CD4-positive, alpha-beta T cell treated with Interleukin-1 beta for 1 hour (primary cell): ENCODE measurements at places on chromosomes 2 and 18.

DNA sequence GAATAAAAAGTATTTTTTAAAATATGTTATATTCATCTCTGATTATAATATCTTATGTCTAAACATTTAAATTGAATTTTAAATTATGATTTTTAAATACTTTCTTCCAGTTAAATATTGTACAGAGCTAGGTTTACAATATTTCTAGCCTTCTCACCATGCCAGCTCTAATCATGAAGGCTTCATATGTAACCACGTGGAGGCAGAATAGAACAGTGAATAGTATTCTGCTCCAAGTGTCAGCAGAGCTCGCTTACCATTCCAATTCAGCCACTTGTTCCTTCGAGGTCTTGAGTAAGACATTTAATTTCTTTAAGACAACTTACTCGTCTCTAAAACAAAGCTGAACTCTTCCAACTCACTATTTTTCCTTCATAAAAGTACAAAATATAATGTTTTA, 871.8 kb downstream of the SUCLG1 start:
- no peak for DNase-seq

DNA sequence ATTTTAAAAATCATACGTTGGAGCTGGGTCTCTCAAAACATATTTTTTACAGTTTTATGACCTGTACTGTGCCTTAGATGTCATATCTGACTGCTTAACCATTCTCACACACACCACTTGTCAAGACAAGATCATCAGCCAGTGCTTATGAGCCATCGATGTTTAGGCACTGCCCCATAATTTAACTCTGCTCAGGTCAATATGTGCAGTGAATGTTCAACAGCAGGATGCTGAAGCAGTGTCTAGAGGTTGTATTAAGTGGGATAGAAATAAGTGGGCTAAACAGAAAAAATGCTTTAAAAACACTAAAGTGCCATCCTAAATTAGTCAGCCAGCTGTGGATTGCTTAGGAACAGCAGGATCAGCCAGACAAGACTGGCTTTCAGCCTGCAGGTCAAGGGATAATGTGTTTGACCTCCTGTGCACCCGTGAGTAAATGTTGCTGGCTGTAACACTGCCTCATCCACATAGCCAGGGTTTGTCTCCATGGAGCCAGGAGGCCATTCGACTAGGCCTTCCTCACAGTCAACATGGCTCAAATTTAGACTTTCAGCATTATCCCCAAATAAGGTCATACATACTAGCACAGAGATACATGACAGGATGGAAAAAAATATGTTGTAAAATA, 139.0 kb upstream of the NXPH2 start:
- no peak for DNase-seq

DNA sequence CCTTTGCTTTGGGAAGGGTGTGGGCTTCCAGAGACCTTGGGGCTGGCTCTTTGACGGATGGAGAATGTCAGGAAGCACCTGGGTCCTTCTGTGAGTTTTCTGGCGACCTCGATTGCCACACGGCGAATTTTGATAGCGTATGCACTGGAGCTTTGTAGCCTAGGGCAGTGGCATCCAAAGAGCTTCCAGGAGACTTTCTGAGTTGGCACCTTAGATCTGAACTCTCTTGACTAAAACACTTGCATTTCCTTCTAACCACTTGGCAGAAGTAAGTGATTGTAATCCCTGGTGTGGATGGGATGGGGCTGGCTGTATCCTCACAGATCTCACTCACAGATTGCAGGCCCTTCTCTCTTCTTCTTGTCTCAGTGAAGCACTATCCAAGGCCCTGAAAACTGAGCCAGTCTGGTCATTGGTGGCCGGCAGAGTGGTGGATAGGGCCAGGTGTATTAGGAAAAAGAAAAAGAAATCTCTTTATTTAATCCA, 7.8 kb downstream of the RNF144A start:
- DNase-seq = no peak

GRCh38 chr2:233223059-233223894, 28.2 kb upstream of the ATG16L1 start:
- DNase-seq = no peak

GRCh38 chr2:60510713-60511112, 42.7 kb downstream of the BCL11A start:
- no peak for DNase-seq

- no peak for DNase-seq
These were observed 145.1 kb downstream of the GFPT1 start for GRCh38 chr2:69241664-69242514.

DNA sequence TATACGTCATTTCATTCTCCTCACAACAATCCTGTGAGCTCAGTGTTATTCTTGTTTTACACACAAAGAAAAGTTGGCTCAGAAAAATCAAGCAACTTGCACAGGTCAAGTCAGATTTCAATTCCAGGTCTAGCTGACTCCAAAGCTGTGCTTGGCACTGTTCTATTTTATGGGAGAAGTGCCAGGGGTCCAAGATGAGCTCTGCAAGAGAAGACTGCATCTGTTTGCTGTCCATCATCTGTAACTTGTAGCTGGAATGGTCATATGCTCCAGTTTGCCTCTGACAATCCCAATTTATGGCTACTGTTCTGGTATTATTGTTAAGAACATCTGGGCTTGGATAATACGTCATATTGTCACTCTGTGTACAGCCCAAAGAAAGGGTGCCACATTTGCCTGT, 28.9 kb downstream of the KCNF1 start:
- DNase-seq = no peak

- no peak for DNase-seq
These were observed 2.4 kb upstream of the THNSL2 start for GRCh38 chr2:88167740-88168139.

GRCh38 chr2:85826990-85827878, 61.6 kb downstream of the ST3GAL5 start:
- DNase-seq = peak; percentile 85

DNA sequence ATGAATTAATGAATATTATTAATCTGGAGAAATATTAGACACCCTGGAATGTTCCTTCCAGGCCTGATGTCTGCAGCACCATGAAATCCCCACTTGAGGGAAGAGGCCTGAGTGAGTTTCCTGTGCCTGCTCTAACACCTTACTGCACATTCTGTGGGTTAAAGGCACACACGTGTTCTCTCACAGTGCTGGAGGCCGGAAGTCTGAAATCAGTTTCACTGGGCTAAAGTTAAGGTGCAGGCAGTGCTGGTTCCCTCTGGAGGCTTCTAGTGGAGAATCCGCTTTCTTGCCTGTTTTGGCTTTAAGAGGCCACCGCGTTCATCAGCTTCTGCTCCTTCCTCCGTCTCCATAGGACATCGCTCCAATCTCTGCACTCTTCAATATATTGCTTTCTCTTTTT, 48.7 kb downstream of the ACKR3 start:
- DNase-seq = peak; percentile 3

DNA sequence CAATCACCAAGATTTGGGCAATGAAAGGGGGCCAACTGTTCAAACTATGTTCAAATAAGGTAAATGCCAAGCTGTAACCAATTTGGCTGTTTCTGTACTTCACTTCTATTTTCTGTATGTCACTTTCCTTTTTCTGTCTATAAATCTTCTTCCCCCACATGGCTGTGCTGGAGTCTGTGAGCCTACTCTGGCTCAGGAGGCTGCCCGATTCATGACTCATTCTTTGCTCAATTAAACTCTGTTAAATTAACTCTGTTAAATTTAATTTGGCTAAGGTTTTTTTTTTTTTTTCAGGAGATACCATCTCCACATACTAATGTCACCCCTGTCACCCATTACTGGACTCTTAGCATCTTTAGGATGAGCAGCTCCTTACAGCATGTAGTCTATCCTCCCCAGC, 178.8 kb upstream of the TWIST2 start:
- no peak for DNase-seq

DNA sequence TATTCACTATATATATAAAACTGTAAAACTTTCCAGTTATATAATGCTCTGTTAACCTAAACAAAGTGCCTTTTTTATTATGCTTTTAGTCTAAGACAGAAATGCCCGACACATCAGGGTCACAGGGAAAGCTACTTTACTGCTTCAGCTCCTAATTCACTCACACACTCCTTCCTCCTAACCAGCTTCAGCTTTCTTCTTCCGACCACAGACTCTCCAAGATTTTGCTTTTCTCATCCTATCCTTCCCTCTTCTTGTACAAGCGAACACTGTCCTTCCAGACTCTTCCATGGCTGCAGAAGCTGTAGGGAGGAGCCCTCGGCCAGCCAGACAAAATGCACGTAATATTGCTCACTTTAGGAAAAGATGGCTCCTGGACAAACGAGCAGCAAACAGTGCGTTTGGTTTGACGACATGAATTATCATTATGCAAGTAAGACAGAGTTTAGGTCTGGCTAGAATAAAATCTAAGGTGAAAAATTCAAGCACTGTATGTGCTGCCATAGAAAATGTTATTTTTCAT, 47.5 kb upstream of the HNRNPA3 start:
- DNase-seq = no peak

DNA sequence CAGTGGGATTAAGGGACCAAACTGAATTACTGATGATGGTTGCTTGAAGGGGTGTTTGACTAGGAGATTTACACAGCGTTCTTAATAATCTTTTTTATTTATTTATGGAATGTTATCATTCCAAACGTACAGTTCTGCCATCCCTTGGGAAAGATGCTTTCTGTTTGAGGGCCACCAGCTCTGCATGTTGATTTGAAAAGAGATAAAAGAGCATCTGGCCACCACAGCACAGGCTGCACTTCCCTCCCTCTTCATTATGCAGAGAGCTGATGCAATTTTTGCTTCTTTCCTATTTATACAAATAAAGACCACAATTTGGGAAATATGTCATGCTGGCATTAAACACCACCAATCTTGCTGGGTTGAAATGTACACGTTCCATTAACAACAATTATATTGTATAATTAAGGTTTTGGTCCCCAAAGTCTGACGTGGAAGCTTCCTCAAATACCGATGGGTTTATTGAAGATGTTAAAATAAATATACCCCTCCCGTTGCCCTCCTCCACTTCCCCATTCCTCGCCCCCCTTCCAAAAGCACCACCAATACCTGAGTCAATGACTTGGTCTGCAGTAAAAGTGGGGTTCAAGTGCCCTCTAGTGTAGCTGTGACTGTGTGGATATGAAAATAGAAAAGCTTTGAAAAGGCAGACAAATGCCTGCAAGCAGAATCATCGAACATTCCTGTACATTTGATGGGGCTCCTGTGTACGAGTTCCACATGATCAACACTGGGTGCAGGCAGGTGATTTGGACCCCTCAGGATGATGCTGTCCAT, 211.9 kb downstream of the HRH4 start:
- DNase-seq = no peak

GRCh38 chr2:193201583-193201982, 1006.9 kb upstream of the TMEFF2 start:
- DNase-seq = no peak

DNA sequence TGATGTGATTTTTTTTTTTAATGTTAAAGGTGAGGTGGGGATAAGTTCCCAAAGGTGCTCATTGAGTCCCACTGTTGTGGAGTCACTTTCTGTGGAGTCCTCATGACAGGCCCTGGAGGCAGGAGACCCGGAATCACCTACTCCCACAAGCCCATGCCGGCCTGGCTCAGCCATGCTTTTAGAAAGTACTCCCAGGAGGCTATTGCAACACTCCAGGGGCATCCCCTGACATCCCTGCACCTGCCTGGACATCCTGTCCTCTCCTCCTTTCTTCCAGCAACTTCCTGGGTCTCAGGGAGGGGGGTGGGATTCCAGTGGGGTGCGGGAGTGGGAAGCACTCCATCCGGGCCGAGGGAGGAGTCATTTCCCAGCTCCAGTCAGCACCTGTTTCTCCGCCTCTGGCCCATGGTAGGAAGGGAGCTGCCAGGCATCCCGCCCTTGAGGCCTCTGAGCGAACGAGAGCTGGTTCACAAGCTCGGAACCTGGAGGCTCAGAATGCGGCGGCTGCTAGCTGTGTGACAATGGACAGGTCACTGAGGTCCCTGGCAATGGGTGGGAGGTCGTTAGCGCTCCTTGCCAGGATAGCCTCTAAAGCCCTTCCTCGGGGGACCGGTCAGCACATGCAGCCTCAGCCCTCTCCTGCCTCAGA, 163.9 kb upstream of the ID2 start:
- DNase-seq = no peak

- DNase-seq = no peak
These were observed 1.6 kb upstream of the CCL20 start for GRCh38 chr2:227812001-227812400.

DNA sequence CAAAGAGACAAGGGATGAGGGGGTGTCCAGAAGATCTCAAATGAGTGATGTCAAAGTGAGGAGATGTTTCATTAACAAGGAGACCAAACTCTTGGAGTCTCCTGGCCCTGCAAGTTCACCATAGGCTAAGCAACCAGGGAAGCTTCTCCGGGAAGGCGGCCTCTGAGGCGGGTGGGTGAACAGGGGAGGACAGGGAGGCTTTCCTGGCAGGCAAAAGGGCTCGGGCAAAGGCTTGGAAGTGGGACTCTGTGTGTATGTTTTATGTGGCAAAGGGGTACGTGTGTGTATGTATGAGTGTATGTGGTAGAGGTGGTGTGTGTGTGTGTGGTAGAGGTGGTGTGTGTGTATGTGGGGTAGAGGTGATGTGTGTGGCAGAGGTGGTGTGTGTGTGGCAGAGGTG, 163.9 kb downstream of the DYSF start:
- no peak for DNase-seq

DNA sequence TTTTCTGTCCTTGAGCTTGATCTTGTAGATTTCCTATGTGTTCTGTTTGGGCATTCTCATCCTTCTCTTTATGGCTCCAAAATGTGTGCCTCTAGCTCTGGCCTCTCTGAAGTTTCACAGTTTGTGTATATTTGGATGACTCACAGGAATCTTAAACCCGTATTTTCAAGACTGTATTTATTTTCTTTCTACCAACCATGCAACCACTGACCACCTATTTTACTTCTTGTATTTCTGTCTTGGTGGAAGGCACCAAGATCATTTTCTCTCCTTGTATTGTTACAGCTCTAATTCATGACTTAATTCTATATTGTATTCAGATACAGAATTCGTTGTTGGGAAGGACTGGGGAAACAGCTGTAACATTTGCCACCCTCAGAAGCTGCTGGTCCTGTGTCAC, 39.5 kb downstream of the ACSL3 start:
- DNase-seq = no peak

- no peak for DNase-seq
These were observed 59.5 kb downstream of the CHN1 start for GRCh38 chr2:174945601-174946260.

DNA sequence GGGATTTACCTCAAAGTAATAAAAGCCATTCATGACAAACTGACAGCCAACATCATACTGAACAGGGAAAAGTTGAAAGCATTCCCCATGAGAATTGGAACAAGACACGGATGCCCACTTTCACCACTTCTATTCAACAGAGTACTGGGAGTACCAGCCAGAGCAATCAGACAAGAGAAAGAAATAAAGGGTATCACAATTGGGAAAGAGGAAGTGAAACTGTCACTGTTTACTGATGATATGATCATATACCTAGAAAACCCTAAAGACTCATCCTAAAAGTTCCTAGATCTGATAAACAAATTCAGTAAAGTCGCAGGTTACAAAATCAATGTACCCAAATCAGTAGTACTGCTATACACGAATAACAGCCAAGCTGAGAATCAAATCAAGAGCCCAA, 17.2 kb upstream of the ASB18 start:
- no peak for DNase-seq

DNA sequence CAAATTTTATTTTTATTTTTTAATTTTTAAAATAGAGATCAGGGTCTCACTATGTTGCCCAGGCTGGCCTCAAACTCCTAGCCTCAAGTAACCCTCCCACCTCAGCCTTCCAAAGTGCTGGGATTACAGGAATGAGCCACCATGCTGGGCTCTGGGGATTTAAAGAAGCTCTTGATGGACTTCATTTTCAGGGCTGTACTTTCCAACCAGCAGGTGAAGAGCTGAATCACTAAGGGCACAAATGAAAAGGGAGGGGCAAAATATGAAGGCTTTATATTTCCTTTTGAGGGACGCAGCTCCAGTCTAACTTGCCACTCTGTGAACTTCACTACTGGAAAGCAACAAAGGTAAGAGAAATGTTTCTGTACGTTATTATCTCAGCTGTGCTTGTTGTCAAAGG, at the start of gene SERPINB11:
TSS of gene SERPINB11 (plus strand) at position 301 of the 400 bp plus-strand sequence. CDS start 7,234 bp downstream, outside the sequence.
- no peak for DNase-seq
